Foreskin keratinocyte (primary cell): ENCODE measurements at places on chromosomes 7 and 10. TPM values are rescaled to one million over a fixed set of nuclear protein-coding genes. Genes with fewer than 3 reads are reported as not detected.

EIF3B gene
- total RNA-seq = 215 and 219 TPM in 2 replicates

PILRA gene
- 0.25 and 0.37 TPM in 2 replicates for total RNA-seq

WDR37 gene
- total RNA-seq = 14.8 and 18.1 TPM in 2 replicates

NUTM2E gene
- 0.20 and 0.28 TPM in 2 replicates for total RNA-seq

DNA sequence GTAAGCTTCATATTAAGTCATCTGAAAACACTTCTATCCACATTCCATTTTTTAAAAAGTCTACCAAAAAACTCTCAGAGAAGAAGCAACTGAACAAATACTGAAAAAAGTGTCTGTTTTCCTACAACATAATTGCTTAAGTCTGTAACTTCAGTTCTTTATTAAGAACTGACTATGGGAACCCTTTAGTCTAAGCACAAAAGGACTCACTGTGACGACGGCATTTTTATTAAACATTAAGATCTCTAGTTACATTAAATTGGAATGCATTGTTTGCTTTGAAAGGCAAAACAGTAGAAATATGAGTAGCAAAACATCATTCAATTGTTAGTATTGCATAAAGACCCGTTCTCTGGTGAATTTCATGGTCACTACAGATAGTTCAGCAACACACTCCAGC, 5.8 kb upstream of the FAM3C start:
- no peak for DNase-seq

- no peak for DNase-seq
Measured at GRCh38 chr7:21371360-21371759, 56.5 kb upstream of the SP4 start.

GRCh38 chr7:130804220-130804619, 70.2 kb upstream of the KLF14 start:
- no peak for DNase-seq

DNA sequence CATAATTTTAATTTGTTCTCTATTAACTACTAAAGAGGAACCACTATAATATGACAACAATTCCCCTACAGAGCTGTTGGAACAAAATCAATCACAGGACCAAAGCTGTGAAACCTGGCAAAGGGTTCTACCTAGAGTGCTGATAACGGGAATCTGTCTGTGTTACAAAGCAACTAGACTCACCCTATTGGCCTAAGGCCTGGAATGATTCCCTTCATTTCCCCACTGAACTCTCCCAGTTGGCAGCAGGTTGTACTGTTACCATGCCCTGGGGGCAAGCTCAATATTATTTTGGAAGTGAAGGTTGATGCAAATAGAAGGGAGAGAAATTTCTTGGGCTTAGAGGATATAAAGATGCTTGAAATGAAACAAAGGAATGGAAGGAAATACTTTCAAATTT, 81.8 kb downstream of the SEMA3A start:
- DNase-seq = no peak

- no peak for DNase-seq
Measured at GRCh38 chr10:70962686-70963085, 74.3 kb upstream of the PCBD1 start.

DNA sequence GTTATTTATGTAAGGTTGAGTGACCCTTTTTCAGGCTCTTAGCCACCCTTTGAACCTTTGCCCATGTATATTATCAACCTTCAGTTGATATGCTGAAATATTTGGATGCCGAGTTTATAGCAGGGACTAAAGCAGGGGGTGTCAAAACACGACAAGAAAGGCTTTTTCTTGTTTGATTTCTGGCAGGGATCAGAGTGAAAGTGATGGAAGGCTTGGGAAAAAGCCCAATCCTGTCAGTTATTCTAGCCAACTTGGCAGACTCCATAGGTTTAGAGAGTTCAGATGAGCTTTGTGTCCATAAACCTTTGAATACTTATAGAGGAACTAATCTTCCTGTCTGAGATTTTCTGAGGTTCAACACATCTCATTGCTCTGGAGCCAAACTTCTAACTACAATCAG, 47.5 kb downstream of the INHBA start:
- no peak for DNase-seq

DNA sequence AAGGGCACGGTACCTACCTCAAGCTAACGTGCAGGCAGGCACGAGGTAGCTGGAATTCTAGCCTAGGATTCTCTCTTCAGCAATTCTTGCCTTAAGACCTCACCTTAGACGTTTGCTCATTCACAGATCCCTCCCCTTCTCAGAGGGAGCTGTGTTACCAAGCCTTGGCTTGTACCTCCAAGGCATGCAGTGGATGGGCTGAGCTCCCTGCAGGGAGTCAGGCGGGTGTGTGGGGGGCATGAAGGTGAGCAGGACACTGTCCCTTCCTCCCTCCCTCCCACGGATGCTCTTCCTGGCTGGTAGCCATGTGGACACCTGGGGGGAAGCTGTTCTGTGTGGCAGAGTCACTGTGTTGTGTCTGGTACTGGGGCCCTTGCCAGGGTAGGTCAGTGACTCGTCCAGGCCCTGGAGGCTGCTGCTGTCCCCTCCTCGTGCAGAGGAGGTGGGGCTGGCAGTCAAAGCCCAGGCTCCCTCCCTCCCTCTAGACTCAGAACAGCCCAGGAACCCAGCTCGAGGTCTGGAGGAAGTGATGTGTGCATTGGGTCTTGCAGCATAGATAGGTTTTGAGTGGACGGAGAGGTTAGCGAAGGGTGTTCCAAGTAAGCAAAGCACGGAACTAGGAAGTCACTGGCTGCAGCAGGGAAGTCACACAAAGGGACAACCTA, 222.2 kb upstream of the SH2B2 start:
- DNase-seq = peak; percentile 75

GRCh38 chr7:143929224-143929920, 5.7 kb upstream of the OR2F2 start:
- peak; percentile 40 for DNase-seq

DNA sequence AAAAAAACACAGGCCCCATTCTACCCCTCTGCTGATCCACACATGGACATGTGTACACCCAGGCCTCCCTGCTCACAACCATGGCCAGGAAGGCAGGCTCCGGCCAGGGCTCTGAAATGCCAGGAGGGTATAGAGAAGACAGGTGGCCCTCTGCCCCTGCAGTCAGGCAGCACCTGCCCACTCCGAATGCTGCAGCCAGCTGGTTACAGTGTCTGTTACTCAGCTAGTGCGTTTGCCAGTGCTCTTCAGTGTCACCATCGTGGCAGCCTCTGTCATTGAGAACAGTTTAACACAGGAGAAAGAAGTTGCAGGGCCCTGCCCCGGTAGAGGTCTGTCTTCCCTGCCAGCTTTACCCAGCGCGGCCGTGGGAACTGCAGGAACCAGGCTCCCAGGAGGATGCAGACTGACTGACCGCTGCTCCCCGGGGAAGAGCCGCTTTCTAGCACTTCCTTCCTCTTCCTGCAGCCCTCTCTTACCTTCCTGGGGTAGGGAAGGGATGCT, 128.8 kb upstream of the FAM20C start:
- no peak for DNase-seq

GRCh38 chr10:103571656-103571975, 78.1 kb downstream of the NEURL1 start:
- DNase-seq = no peak

DNA sequence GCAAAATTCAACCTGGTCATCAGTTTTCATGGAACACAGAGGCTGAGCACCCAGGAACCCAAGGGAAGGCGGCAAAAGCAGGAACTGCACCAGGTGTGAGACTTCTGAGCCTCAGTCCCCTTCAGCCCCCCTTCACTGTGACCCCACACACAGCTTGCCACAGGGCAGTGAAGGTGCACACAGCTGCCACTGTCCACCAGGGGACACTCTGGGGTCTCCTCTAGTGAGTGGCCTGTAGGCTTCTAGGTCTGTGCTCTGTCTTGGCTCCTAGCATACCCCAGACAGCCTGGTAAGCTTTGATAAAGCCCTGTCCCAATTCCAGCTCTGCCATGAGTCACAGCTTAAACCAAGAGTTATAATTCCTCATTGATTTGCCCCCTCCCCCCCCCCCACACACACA, 12.1 kb downstream of the KCNH2 start:
- no peak for DNase-seq

DNA sequence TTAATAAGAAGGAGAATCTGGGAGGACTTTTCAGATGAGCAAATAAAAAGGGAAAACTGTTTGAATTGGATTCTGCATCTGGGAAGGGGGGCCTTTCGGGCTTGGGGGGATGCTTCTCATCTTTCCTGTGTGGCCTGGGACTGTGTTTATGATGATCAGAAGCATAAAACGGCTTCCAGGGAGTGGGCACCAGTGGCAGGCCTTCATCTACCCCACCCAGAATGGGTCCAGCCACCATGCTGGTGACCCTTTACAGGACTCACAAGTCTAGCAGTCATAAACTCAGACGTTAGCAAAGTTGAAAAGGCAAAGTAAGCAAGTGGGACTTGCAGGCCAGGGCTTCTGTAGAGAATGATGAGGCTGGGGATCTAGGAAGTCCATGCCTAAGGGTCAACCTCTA, 198.3 kb upstream of the ZMIZ1 start:
- DNase-seq = no peak
